Bronchial epithelial cell (primary cell): ENCODE measurements at places on chromosomes 7 and 10. TPM values are rescaled to one million over a fixed set of nuclear protein-coding genes. Genes with fewer than 3 reads are reported as not detected.

DNA sequence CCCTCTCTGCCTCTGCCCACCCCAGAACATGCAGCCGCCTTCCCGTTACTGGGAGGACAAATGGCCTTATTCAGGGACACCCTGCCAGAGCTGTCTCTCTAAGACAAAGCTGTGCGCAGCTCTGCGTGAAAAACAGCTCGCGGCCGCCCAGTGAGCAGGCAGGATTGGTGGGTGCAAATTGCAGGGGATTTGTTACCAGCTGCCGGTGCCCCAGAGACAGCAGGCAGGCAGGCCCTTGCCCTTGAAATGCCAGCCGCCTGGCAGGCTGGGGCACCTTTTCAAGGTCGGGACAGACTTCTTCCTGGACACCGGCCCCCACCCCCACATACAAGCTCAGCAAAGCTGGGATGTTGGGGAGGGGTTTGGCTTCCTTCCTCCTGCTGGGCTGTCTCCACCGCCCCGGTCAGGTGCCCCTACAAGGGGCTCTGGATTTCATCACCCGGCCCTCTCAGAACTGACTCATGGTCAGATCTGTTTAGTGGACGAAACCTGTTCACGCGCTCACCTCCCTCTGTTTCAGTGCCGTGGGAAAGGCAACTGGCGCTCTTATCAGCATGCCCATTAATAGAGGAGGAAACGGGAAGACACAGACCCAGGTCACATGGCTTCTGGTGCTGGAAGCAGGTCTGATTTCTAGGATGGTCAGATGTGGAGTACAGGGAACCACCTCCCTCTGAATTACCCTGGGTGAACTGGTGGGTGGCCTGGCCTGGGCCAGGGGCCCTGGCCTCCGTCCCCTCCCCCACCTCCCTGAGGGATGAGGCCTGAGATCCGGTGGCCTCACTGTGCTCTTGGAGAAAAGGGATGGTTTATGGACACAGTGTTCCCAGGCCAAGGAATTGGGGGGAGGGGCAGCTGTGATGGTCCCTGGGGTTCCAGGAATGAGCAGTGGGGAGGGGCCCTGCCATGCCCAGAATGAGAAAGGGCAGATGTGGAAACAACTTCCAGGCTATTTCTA is 123.9 kb upstream of the PPIF start:
- no peak for DNase-seq

DNA sequence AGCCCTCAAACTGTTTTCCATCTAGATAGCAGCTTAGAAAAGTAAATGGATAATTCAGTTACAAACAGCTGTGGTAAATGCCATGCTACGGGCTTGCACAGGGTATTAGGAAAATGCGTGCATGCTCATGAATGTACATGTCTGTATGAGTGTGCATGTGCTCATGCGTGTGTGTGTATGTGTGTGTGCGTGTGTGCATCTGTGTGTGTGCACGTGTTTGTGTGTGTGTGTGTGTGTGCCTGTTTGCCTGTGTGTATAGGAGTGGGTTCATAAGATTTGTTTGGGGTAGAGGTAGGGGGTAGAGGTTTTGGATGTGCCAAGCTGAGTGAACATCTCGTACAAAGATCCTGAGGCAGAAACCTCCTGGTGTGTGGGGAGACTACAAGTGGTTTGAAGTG is 52.9 kb downstream of the AOAH start:
- no peak for DNase-seq

DNA sequence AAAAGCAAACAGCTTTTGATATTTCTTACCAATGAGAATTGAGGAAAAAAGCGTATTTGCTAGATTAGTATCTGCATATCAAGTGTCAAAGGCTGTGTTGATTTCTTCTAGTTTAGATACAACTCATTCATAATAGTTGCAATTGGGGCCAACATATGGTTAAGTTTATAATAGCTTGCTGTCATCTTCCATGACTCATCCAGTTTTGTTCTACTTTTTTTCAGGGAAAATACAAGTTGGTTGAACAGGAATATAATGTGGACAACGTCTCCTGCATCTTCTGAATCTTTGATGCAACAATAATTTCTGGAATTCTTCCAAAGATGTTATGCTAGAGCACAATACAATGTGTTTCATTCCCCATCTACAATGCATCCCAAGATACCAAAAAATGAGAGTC is 182.0 kb downstream of the THSD7A start:
- peak; percentile 9 for DNase-seq

GRCh38 chr7:44685723-44686122 is 62.9 kb upstream of the ZMIZ2 start:
- no peak for DNase-seq

DNA sequence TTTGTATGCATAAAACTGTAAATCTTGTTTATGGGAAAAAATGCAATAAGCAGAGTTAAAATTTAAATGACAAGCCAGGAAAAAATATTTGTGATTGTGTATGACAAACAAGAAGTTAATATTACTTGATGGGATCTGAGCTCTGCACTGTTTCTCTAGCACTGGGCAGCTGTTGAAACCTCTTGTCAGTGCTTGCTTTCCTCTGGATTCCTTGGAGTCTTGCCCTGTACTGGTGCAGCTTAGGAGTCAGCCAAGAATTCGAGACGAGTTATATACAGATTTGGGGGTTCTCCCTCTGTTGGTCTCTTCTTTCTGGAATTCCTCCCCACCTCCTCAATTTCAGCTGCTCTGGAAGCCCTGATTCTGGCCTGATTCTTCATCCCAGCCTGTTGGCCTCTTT is 24.3 kb upstream of the OPN4 start:
- DNase-seq: peak; percentile 16

DNA sequence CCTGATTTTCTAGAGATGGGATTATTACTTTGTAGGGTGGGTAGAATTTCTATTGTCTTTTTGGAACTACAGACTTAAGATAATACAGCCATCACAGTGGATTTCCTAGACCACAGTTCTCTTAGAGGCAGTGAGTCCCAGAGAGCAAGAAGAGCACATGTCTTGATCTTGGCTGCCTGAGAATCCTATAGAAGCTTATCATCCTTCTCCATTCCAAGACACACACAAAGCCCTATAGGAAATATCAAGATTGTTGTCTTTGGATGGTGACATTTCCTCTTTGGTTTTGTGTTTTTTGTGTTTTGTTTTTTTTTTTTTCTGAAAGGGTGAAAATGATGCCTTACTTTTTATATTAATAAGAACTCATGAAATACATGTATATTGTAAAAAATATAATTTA is 143.1 kb downstream of the AHR start:
- no peak for DNase-seq

DNA sequence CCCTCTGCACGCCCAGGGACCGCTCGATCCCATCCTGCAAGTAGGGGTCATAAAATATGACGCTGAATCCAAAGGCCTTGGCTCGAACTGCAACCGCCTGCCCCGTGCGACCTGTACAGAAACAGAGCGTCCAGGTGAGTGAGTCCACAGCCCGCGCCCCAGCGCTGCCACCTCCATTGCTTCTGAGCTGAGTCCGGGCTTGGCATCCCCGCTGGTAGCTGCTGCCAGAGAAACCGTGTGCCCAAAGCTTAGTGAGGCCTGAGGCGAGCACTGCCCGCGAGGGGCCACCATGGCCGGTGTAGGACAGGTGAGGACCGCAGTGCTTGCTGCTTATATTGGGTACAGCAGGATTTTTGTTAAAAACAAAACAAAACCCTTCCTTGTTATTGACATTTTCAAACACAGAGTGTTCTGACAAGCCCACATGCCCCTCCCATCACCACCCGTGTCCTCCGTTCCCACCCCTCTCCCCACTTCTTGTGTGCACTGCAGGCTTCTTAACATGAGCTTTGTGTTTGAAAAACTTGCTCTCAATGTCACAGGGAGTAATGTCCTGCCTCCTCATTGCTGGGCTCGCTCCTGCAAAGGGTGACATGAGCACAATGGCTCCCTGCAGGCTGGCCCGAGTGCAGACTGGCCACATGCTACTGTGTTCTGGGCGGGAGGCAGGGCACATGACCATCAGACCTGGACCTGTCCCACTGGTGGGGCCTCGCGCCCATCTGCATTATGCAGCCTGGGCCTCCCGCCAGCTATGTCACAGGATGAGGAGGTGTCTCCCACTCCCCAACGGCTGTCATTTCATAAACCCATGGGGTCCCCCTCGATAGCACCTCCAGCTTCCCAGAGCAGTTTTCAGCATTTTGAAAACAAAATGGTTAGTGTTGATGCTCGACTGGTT is 52.9 kb downstream of the ZRANB1 start:
- DNase-seq: no peak

Gene ARMH3
- total RNA-seq: 6.3 and 10.1 TPM in 2 replicates

Gene SPDYE1
- not detected in 2 replicates for total RNA-seq
